ENCODE measurements at places on chromosomes 4 and X. TPM values are rescaled to one million over a fixed set of nuclear protein-coding genes. Genes with fewer than 3 reads are reported as not detected.

- no peak for DNase-seq
Observed at GRCh38 chr4:54714631-54715030, 56.9 kb downstream of the KIT start.

DNA sequence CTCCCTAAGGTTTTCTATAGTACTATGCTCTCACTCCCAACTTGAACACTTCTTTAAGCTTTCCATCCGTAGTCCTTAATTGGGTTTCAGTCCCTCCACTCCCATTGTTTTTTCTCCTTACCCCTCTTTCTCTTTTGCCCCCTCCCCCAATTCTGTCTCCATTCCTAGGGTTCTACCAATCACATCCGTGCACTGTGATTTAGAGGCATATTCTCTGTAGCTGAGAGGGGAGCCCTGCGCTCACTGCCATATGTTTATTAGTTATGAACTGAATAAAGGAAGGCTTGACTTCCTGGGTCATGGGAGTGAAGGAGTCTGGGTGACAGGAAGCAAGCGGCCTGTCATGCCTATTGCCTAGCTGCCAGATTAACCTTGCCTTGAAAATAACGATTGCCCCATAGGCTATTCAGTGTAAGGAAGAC, 471 bp downstream of the MCTS1 start:
- DNase-seq = no peak

Gene ERVMER34-1
- total RNA-seq = 1.2 TPM

Gene FRAS1
- total RNA-seq = 4.2 TPM

GRCh38 chr4:138941037-138941436, 74.5 kb upstream of the NOCT start:
- no peak for DNase-seq

GRCh38 chr4:3658530-3658913, 107.7 kb upstream of the ADRA2C start:
- no peak for DNase-seq

Gene GYPA
- not detected for total RNA-seq

Data from uterus (tissue), 4 donors.